HCEC 1CT (cell line): ENCODE measurements at places on chromosomes 11 and 22.
A peak's percentile ranks its signal among the peaks of the same experiment; 100 is the strongest.

GRCh38 chr11:100445231-100445735 is 241.8 kb upstream of the ARHGAP42 start:
- no peak for DNase-seq

GRCh38 chr11:63763496-63764339 is 4.9 kb downstream of the ZFTA start:
- peak; percentile 27 for DNase-seq

GRCh38 chr11:326592-326841 is 5.9 kb upstream of the IFITM3 start:
- DNase-seq: no peak

GRCh38 chr11:31160504-31161422 is 208.8 kb downstream of the DCDC1 start:
- DNase-seq: no peak

- DNase-seq: no peak
Measured at GRCh38 chr11:63505857-63506528, at the start of gene LGALS12. Gene LGALS12 (plus strand): TSS chr11:63506084. CDS start chr11:63506459, 375 bp downstream.

DNA sequence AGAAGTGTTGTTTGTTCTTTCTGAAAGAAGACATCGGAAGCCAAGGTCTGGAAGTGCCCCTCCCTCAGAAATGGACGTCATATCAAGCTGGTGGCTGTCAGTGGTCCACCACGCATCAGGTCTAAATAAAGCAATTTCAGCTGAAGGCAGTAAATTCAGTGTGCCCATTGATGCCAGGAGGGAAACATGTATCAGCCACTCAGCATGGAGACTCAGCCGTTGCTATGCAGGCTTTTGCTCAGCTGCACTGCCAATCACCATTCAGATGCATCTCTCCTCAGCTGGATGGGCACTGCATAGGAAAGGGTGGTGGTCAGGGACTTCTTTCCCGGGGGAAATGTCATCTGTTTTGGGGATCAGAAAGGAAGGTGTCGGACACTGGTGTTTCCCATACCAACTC is 878.2 kb downstream of the NTM start:
- no peak for DNase-seq
